GM04504 (cell line): ENCODE measurements at places on chromosomes 13 and 19.

GRCh38 chr13:45781553-45782326, 69.8 kb downstream of the SIAH3 start:
- no peak for DNase-seq

DNA sequence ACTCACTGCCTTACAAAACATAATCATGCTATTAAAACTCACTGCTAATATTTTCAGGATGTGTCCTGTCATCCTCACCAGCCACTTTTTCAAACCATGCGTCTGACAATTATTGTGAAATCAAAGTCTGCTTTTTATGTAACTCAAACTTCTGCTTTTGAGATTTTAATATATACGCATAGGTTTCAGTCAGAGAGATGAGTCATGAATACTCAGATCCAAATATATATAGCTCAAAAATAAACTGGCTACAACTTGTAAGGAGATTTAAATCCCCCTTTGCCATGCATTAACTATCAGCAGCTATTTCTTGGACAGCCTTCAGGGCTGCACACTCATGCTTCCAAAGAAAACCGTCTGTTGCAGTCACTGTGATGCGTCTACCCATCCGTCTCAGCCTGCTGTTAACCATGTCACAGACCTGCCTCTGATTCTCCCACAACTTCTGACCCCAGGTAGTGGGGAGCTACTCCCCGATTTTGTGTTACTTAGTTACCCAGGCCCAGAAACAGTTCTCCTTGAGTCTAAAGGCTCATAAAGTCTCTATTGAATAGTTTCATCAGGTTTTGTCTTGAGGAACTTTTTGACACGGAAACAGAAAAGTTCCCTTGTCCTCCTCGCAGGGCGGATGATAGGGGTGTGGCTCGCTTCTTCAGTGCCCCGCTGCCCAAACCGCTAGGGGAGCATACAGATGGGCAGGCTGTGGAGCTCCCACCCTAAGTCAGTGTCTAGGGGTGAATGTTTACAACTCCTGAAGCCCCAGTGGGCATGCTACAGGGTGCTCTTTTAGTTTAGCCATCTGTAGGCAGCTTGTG, 33.8 kb upstream of the SGCG start:
- DNase-seq: no peak

GRCh38 chr13:75050419-75051046, 431.4 kb downstream of the TBC1D4 start:
- peak; percentile 63 for DNase-seq

DNA sequence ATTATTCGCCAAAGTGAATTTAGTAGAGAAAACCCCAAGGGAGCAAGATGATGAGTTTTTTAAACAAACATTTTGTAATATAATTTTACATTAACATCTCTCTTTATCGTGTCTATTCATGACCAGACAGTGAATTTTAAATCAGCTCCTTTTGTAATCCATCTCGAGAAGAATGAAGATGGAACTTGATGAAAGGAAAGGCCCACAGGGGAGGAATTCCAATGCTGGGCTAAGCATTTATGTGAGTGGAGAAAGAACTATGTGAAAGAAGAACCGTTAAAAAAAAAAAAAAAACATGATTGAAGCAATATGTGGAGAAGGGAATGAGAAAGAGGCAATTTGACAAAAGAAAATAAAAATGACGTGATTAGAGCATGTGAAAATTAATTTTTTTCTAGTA, 170.6 kb downstream of the KCTD12 start:
- DNase-seq: peak; percentile 49

DNA sequence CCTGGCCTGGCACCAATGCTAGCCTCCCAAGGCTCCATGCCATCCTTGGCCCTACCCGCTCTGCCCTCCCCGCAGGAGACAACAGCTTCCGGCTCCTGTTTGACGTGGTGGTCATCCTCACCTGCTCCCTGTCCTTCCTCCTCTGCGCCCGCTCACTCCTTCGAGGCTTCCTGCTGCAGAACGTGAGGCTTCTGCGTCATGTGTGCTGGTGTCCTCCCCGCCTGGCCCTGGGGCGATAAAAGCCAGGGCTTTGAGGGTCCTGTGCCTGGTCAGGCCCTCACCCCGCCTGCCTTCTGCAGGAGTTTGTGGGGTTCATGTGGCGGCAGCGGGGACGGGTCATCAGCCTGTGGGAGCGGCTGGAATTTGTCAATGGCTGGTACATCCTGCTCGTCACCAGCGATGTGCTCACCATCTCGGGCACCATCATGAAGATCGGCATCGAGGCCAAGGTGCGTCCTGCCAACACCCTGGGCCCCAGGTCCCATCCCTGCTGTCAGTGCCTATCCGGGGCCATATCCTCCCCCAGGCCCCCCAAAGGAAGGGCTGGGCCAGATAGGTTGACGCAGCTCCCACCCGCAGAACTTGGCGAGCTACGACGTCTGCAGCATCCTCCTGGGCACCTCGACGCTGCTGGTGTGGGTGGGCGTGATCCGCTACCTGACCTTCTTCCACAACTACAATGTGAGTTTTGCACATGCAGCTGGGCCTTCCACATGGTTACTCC, 6.3 kb downstream of the MCOLN1 start:
- no peak for DNase-seq

GRCh38 chr19:58279042-58279924, 528 bp downstream of the ZNF8 start:
- DNase-seq: peak; percentile 21

DNA sequence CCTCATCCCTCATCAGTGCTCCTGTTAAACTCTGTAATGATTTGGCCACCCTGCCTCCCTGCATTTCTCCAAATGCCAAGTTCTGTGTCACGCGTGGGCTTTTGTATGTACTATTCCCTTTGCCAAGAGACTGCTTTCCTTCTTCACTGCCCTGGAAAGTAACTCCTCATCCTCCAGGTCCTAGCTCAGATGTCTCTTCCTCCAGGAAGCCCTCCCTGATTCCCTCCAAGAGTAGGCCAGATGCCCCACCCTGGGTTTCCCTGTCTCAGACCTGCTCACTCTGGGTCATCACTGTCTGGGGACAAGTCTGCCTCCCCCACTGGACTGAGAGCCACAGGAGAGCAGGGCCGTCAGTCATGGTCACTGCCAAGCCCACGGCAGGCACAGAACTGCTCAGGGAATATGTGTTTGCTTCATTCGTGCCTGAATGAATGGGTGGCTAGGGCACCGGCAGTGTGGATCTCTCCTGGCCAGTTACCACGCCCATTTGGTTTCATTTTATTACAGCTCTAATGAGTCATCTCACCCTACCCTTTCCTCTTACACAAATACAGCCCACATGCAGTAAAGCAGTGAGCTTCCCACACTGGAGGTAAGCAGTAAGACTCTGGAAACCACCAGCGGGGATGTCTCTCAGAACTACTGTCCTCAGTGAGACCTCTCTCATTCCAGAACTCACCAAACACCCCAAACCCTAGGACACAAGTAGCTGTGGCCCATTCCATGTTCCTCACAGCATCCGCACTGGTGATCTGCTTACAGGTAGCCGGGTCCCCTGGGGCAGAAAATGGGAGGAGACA, 12.1 kb upstream of the GPR4 start:
- peak; percentile 87 for DNase-seq

DNA sequence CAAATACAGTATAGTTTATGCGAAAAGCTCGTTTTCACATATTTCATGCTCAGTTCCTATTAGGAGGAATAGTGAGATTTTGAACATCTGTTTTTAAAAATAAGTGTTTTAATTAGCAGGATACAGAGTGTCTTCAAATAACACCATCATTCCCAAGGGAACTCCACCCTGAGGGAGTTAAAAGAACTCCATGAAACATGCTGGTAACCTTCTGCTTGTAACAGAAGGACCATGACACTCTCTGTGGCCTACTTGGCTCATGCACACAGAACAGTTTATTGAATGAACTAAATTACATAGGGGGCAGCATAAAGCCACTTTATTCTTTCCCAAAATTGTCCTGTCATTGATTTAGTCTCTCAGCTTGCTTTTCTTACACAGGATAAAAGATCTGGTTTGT, 809.5 kb upstream of the SLITRK6 start:
- DNase-seq: no peak

- DNase-seq: no peak
Measured at GRCh38 chr19:10514211-10515145, 2.8 kb downstream of the S1PR5 start.
